ENCODE measurements at places on chromosomes 3 and 15.
A peak's percentile ranks its signal among the peaks of the same experiment; 100 is the strongest.

DNA sequence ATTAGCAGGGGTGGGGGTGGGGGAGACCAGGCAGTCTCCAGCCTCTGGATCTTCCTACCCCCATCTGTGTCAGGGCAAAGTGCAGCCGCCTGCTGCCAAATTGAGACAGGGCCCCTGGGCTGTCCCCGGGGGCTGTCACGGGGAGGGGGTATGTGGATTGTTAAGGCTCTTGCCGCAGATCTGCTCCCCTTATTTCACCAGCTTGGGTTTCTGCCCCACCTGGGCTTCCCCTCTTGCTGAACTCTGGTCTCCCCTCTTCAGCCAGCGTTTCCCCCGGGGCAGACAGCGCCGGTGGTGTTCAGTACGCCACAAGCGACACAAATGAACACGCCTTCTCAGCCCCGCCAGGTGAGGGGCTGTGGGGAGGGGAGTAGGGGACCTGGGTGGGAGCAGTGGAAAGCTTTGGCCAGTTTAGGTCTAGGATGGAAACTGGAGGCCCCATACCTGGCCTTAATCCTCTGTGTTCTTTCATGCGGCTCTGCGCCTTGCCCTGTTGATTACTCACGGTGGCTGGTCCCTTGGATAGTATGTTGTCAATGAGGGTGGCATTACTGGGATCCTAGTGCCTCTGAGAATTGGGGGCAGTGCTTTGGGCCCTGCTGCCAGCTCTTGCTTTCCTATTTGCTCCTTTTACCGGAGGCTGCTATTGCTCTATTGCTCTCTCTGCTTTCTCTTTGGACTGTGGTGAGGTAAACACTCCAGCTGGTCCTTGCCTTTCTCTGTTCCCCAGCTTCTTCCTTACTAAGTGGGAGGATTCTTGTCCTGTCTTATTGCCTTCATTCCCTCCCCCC lies 1.7 kb downstream of the EIF4G1 start:
- no peak for DNase-seq

DNA sequence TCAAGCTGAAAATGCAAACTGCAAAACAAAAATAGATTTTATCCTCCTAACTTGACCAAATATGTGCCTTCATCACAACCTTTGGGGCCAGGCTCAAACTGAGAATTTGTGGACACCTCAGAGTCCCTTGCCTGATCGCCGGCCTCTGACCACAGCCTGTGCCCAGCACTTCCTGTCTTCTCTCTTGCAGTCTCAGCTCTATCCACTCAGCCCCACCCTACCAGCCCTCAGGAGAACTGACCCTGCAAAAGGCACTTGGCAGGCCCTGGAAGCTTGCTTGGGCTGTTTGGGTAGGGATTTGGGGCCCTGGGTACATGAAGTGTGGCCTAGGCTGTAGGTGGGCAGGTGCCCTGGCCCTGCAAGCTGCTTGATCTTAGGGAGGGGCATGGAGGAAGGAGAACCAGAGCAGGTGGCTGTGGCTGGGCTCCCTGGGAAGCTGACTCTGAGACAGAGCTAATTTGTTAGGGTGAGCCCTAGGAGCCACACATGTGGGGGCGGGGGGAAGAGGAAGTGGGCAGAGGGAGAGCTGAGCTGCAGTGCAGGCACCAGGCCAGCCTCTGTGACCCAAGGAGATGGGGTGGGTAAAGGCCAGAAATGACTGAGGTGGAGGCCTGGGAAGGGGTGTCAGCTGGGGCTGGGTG lies 8.6 kb downstream of the CLEC3B start:
- no peak for DNase-seq

GRCh38 chr3:197378985-197379718 lies 80.7 kb upstream of the DLG1 start:
- no peak for DNase-seq

DNA sequence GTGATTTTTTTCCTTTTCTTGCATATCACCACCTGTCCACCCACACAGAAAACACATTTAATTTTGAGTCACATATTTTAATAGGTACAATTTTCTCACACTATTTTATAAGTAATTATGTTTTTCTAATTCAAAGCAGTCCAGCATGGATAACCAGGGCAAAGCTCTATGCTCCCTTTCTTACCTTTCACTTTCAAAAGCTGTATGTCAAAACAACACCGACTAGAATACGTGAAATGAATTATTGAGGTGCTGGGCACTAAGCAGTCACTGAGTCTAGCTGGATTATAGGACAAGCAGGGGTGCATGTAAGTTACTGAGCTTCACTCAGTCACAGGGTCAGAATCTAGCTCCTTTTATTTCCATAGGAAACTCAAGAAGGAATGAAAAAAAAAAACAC lies 60.6 kb downstream of the LSAMP start:
- DNase-seq = no peak

GRCh38 chr15:31042751-31043150 lies 51.3 kb upstream of the MTMR10 start:
- DNase-seq = no peak

GRCh38 chr3:13272831-13273603 lies 147.1 kb downstream of the NUP210 start:
- no peak for DNase-seq

DNA sequence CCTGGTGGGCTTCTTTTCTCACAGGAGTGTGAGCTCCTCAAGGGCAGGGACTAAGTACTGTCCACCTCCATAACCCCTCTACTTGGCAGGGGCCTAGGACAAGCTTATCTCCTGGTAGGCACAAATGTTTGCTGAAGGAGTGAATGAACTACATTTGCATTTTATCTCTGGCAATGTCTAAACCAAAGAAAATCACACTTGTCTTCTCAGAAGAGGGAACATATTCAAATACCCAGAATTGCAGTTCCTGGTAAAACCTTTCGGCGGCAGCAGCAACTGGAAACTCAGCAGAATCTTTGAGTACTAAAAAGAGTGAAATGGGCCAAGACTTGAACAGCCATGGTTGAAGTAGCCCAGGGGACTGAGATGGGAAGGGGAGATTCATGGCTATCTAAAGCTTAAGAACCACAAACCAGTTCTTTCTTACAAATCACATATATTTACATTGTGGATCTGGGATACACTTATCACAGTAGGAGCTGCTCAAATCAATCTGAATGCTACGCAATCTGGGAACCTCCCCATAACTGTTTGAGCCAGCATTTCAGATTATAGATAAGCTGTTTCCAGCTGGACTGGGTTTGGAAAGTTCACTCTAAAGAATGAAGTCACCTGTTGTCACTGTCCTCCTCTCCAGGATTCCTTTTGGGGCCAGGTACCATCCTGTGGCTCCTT lies 18.7 kb upstream of the PTPN9 start:
- DNase-seq = no peak

DNA sequence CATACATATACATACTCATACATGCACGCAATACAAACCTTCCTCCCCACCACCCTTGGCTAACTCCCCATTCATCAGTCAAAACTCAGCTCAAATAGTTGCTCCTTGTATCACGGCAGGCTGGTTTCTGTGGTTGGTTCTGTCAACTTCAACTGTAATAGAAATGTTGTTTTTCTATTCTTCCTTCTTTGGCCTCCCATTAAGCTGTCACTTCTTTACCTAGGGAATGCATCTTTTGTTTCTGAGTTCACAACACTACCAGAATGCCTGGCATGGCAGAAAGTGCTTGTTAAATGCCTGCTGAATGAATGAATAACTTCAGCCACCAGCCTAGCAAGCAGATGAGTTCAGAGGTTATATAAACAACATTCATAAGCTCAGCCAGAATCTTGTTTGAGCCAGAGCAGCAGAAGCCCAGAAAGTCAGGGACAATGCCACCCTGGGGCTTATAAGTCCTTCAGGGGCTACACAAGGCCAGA lies 63.1 kb downstream of the B3GALNT1 start:
- no peak for DNase-seq

GRCh38 chr15:47754312-47754711 lies 37.0 kb downstream of the SEMA6D start:
- no peak for DNase-seq

GRCh38 chr3:82202269-82202668 lies 440.8 kb upstream of the GBE1 start:
- DNase-seq = no peak

- DNase-seq = no peak
These were observed 191.5 kb downstream of the CHST2 start for GRCh38 chr3:143311096-143311495.

- no peak for DNase-seq
These were observed 9.7 kb upstream of the CALML4 start for GRCh38 chr15:68214838-68215254.

GRCh38 chr15:85615930-85616329 lies 178.8 kb downstream of the KLHL25 start:
- DNase-seq = no peak

DNA sequence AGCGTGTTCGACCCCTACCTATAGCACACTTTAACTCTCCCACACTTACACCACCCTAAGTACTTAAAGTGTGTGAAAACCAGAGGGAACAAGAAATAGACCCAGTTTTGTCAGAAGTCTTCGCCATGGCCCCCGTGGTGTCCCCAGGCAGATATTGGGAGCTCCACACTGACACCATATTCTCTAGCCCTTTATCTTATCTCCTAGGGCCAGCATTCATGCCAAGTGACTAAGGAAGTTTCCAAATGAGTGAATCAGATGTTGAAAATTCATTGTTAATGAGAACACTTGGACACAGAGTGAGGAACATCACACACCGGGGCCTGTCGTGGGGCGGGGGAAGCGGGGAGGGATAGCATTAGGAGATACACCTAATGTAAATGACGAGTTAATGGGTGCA lies 31.8 kb downstream of the P3H2 start:
- DNase-seq = no peak

GRCh38 chr3:155131104-155131503 lies 51.0 kb downstream of the MME start:
- peak; percentile 32 for DNase-seq

DNA sequence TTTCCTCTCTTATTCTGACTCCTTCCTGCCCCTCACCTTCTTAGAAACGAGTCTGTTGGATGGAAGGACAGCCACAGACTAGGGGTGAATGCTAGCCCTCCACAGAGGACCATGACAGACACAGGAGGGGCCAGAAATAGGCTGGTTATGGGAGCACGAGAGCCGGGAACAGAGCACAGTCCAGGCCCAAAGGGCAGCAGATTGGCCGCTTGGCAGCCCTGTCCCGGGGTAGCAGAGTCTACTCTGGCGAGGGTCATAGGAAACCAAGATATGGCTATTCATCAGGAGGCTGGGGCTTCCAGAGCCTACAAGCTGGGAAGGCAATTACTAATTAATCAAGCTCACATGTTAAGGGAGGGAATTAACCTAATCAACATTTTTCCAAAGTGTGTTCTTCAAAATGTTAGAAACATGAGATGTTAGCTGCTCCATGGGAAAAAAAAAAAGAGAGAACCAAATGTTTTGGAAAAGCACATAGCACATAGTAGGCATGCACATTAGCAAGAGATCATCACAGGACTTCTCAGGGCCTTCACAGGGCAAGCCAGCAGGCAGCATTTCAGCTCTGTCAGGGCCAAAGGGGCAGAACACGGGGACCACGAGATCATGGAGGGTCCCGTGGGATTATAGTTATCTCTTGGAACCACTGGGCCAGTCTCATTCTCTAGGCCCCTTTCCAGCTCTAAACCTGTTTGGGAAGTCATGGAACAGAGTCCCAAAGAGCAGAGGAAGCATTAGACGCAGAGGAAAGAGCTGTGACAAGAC lies 13.3 kb downstream of the SEMA3G start:
- DNase-seq = no peak

GRCh38 chr3:110479731-110480130 lies 591.9 kb upstream of the NECTIN3 start:
- no peak for DNase-seq

- DNase-seq = no peak
These were observed 293.5 kb upstream of the SUCLG2 start for GRCh38 chr3:67947808-67948508.

DNA sequence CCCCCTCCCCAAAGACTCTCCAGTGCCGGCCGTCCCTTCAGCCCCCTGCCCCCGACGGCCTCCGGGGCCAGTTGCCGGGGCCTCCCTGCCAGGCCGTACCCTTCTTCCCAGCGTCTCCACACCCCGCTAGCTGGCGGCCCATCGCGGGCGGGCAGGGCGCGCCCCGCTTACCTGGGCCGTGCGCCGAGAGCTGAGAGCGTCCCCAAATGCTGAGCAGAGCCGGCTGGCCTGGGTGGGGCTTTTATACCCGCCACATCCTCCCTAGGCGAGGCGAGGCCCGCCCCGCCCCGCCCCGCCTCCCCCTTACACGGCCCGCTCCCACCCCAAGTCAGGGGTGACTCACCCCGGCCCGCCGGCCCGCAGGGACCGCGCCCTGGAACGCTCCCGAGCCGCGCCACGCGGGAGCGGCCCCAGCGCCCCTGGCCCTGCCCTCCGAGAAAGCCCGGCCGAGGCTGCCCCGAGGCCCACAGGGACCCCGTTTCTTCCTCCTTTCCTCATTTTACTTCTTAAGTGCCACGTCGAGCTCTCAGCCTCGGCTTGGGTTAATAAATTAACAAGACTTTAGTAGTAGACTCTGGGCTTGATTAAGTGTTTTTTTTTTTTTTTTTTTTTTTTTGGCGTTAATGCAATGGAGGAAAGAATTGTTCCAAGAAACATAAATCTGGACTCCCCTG lies at the start of gene ANXA2:
Gene ANXA2 (minus strand): TSS at position 215 of the 674 bp plus-strand sequence. CDS start 11,911 bp downstream, outside the sequence.
- DNase-seq = peak; percentile 73

DNA sequence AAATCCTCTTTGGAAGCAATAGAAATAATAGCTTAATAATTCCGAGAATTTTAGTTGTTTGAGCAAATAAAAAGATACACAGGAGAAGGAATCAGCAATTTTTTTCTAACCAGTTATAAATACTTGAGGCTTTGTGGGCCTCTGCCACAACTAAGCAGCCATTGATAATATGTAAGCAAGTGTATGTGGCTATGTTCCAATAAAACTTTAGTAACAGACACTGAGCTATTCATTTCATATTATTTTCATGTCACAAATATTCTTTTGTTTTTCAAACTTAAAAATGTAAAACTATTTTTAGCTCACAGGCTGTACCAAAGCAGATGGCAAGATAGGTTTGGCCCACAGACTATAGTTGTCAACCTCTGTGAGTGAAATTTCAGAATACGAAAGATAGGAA lies 85.7 kb downstream of the MSL2 start:
- DNase-seq = no peak

- no peak for DNase-seq
These were observed 43.4 kb downstream of the SNAPC5 start for GRCh38 chr15:66454143-66454542.

GRCh38 chr3:147554332-147554731 lies 145.2 kb downstream of the ZIC1 start:
- no peak for DNase-seq

GRCh38 chr3:168889666-168890065 lies 773.8 kb downstream of the MECOM start:
- DNase-seq = no peak

DNA sequence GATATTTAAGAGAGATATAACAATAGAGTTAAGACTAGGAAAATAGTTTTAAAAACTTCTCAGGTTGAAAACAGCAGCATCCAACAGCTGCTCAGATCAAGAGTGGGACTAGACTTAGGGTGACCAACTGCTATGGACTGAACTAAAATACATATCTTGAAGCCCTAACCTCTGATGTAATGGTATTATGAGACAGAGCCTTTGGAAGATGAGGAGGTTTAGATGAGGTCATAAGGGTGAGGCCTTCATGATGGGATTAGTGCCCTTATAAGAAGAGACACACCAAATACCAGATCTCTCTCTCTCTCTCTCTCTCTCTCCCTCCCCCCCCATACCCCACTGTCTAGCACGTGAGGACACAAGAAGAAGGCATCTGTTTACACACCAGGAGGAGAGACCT lies 37.4 kb upstream of the GALNT15 start:
- DNase-seq = no peak

- DNase-seq = peak; percentile 62
These were observed 35.1 kb downstream of the HMG20A start for GRCh38 chr15:77455696-77456321.

GRCh38 chr3:39273119-39273518 lies 6.7 kb downstream of the CX3CR1 start:
- no peak for DNase-seq

All from skeletal muscle cell (primary cell).